ENCODE measurements at places on chromosomes 4 and X. TPM values are rescaled to one million over a fixed set of nuclear protein-coding genes. Genes with fewer than 3 reads are reported as not detected.

The DMP1 gene
- not detected for total RNA-seq

The PRSS12 gene
- 15.3 TPM for total RNA-seq

DNA sequence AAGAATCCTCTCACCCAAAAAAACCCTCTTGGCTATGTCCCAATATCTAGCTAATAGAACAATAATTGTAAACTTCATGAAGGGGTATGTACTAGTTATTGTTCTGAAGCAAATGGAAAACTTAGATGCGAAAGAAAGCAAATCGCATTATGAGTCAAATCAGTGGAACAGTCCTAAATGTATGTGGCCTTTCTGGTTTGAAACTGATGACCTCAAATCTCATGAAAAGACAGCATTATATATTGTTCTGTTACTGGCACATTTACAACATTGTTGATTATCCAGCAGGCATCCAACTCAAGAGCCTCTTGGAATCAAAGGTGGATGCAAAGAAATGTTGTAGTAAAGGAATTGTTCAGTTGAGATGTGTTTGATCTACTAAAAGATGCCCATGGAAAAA lies 34.7 kb downstream of the CSN3 start:
- DNase-seq, result no peak

DNA sequence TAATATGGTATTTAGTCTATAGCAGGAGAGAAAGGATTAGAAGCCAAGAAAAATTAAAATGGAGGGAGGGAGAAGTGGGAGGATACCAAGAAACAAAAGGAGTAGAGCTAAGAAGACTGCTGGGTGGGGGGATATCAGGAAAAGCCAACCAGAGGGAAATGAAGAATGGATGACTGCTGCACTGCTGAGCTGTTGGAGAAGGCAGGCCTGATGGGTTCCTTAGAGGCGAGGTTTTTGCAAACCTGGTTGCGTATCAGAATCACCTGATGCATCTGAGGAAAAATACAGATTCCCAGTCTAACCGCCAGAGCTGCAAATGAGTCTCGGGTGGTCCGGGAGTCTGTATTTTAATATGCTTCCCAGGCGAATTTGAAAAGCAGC lies 1.5 kb downstream of the PGRMC1 start:
- no peak for DNase-seq

DNA sequence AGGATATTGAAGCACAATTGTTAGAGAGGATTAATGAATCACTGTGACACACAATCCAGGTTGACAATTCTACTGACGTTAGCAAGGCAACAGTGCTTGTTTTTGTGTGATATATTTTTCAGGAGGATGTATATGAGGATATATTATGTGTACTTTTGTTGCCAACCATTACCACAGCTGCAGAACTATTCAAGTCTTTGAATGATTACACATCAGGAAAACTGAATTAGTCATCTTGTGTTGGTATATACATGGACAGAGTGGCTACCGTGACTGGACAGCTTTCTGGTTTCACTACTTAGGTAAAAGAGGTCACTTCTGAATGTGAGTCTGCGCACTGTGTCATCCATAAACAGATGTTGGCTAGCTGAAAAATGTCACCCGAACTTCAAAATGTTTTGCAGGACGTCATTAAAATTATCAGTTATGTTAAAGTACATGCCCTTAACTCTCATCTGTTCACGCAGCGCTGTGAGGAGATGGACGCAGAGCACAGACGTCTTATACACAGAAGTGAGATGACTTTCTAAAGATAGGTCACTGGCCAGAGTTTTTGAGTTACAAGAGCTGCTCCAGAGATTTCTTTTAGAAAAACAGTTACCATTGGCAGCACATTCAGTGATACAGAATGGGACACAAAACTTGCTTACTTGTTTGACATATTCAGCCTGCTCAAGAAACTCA lies 69.0 kb downstream of the MRPL1 start:
- DNase-seq, result no peak
